Activated naive CD8-positive, alpha-beta T cell treated with anti-CD3 and anti-CD28 coated beads, Interleukin-2, amount 50 U/mL, for 16 hours (primary cell): ENCODE measurements at places on chromosomes 13 and 19.

GRCh38 chr19:39433480-39434079, 2.2 kb downstream of the RPS16 start:
- DNase-seq = no peak

DNA sequence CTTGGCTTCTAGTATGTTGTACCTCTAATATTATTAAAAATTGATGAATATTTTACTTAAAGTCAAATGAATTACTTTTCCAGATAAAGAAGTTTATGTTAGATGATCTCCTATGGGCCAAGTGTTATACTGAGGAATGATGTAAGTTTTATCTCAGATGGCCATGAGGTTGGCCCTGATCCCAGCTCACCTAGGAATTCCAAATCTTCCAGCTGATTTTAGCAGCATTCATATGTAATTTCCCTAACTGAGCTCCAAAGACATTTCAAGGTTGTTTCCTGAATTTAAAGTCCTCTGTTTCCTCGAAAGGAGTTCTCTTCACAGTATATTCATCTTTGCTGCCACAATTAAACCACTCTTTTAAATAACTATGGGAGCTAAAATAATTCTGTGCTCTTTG, 1670.4 kb upstream of the SPRY2 start:
- DNase-seq = no peak

GRCh38 chr19:45352471-45352870, 11.9 kb downstream of the KLC3 start:
- DNase-seq = no peak

- DNase-seq = no peak
Measured at GRCh38 chr13:98919566-98919965, 58.3 kb downstream of the DOCK9 start.

GRCh38 chr13:101869553-101869952, 417.1 kb downstream of the ITGBL1 start:
- no peak for DNase-seq

DNA sequence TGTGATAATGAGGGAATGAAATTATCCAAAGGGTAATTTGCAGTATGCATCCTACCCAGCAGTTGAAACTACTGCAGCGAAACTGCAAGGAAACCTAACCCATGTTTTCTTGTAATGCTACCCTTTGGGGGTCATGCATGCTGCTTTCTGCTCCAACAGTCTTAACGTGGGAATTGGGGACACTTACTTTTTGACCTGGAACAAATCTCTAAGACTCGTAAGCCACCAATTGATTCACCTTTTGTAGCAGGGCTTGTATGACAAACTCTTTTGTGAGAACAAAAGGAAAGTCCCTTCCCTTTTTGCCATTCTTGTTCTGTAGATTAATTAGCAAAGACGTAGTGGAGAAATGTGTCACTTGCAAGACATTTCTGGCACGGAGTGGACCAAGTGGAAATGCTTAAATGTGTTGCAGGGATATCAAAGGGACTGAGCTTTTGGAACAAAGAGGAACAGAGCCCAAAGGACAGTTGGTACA, 27.4 kb downstream of the LRCH1 start:
- no peak for DNase-seq

DNA sequence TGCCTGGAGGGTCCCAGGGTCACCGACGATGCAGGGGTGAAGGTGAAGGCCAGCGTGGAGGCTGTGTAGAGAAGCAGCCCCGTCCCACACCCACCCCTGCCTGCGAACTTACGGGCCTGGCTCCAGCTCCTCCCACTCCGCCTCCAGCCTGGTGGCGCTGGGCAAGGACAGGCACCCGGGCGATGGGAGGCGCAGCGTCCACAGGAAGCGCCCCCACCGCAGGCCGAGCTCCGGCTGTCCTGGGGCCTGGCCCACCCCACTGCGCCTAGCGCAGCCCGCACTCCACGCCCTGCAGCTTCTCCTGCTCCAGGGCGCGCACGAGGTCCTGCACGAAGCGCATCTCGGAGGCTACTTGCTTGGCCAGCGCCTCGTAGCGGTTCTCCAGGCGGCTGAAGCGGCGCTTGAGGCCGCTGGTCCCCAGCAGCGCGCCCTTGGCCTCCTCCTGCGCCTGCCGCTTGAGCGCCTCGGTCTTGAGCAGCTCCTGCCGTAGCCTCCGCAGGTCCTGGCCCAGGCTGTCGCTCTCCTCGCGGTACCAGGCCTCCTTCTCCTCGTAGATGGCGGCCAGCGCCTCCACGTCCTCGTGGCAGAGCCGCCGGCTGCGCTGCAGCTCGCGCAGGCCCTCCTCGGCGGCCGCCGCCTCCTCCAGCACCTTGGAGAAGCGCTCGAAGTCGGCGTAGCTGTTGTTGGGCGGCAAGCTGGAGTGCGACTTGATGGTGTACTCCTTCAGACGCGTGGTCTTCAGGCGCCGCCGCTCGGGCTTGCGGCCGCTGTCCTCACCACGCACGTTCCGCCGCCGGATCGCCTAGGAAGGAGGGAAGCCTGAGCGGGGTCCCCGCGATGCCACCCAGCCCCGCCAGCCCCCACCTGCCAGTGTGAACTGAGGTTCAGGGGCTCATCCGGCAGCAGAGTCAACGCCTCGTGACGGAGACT, 11.8 kb downstream of the DAPK3 start:
- DNase-seq = no peak

DNA sequence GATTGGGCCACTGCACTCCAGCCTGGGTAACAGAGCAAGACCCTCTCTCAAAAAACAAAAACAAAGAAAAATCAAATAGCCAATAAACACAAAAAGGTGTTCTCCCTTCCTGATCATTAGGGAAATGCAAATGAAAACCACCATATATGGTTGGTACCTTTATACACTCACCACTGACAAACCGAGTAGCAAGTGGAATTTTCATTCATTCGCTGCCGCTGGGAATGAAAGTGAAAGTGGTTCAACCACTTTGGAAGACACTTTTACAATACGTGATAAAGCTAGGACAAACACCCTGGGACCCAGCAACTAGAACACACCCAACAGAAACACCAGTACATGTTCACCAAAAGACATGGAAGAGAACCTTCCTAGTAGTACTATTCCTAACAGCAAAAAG, 21.0 kb downstream of the GRIK5 start:
- DNase-seq = no peak

GRCh38 chr13:98033277-98034247, 80.1 kb downstream of the IPO5 start:
- no peak for DNase-seq

GRCh38 chr19:344625-345319, at the start of gene MIER2:
Gene MIER2, minus strand, starts transcription at chr19:344796. Its CDS starts 14 bp downstream, at chr19:344782.
- DNase-seq = peak; percentile 71

DNA sequence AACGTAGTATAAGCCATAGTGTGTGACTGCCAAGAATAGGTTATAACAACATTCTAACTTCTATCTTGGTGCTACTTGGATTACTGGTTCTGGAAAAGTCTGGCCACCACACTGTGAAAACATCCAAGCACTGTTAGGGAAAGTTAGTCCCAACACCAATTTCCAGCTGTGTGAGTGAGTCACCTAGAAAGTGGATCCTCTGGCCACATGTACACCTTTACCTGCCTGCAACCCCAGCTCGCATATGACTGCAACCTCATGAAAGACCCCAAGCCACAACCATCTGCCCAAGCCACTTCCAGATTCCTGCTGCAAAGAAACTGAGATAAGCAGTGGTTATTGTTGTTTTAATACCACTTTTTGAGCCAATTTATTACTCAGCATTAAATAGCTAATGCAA, 404.5 kb downstream of the KCTD12 start:
- no peak for DNase-seq

- DNase-seq = no peak
Measured at GRCh38 chr13:84744203-84744602, 861.9 kb upstream of the SLITRK1 start.

- DNase-seq = peak; percentile 67
Measured at GRCh38 chr19:45079063-45079910, at the start of gene GEMIN7. Gene GEMIN7, plus strand, starts transcription at chr19:45079260. Its CDS starts 10,855 bp downstream, at chr19:45090115.

GRCh38 chr19:34838248-34838647, 65.2 kb upstream of the ZNF599 start:
- DNase-seq = no peak

DNA sequence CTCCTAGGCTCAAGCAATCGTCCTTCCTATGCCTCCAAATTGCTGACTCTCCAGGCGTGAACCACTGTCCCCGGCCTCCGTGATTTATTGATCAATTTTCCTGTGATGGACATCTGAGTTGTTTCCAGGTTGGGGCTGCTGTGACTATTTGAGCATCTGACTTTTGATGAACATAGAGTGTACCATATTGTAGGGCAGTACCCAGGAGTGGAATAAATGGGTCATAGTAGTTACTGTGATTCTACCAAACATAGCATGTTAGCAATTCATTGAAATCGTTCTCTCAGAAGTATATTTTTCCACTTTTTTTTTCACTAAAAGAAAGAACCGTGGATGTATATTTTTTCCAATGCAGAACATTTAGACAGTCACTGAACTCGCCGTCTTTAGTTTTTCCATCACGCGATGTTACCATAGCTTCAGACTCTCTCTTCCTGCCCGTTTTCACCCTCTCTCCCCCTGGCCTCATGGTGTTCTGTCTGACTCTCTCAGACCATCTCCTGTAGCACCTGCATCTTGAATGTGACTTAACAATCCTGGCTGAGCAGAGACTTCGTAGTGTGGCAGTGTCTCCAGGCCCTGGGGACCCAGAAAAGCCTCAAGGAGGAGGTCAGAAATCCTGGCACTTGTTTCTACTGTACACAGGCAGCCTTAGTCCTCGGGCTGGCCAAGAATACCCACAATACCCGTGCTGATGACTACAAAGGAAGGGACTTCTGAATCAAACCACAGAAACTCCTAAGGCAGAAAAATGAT, 3.2 kb upstream of the RASGRP4 start:
- DNase-seq = no peak

DNA sequence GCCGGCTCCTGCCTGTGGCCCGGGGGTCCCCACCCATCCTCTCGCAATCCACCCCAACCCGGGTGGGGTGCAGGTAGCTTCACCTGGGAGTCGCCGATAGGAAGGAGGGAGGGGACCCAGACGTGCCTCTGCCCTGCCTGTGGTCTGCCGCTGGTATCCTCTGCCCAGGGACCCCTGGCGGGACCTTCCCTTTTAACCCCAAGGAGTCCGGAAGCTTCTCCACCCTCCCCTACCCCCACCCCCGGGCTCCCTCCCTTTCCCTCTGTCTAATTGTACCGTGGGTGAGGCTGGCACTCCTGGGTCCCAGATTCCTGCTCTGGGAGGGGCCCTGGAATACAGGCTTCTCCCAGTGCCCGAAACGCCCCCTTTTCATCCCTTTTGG, at the start of gene KLK10:
Gene KLK10 (minus strand): TSS at position 166 of the 382 bp plus-strand sequence. CDS start 579 bp downstream, outside the sequence.
- no peak for DNase-seq

GRCh38 chr19:46950526-46951170, 69.0 kb upstream of the NPAS1 start:
- no peak for DNase-seq

GRCh38 chr13:24925318-24926231, 161.6 kb downstream of the RNF17 start:
- no peak for DNase-seq

DNA sequence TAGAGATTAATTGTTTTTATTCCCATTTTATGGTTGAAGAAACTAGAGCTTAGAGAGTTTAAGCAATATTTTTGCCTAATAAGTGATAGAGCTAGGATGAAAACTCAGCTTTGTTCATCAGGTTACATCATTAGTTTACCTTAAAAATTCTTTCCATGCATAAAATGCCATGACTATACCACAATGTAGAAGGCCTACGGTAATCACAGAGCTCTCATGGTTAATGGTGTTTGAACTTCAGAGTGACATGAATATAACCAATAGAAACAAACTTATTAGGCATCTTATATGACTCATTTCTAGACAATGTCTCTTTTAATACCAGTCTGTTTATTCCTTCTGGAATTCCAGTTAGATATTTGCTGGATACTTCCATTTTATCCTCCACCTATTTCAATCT, 78.5 kb downstream of the FGF9 start:
- DNase-seq = no peak

GRCh38 chr13:103101500-103101899, 35.3 kb upstream of the SLC10A2 start:
- DNase-seq = no peak

- peak; percentile 30 for DNase-seq
Measured at GRCh38 chr13:21670006-21670882, 629 bp upstream of the FGF9 start.

DNA sequence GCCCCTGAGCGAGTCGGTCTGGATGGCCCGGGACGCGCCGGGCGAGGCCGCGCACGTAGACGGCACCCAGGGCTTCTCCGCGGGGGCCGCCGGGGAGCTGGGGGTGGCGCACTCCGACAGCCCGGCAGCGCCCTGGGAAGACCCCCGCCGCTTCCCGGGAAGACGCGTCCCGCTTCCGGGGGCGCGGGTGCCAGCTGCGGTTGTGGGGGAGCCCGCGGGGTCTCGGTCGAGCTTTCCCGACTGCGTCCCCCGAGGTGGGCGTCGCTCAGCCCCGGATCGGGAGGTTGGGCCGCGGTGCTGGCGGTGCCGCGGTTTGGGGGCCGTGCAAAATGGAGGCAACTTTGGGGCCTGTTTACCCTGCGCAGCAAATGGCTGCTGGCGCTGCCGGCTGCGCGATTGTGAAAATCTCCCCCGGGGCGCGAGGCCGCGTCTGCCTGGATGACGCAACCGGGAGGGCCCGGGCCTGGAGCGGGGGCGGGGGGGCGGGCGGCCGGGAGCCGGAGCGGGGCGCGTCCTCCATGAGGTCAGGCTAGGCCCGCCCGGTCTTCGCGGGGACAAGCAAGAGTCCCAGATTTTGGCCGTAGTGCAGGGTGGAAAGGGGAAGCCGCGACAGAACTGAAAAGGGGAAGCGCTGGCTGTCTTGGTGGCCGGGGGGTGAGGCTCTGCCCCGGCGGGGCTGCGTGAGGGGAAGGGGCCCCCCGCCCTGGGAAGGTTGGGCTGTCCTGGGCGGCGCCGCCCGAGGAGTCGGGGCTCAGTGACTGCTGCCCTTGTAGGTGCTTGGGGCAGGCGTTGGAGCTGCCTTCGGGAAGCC, 11.3 kb downstream of the PEAK3 start:
- DNase-seq = peak; percentile 38

GRCh38 chr13:26480246-26480855, 77.1 kb upstream of the WASF3 start:
- DNase-seq = no peak

DNA sequence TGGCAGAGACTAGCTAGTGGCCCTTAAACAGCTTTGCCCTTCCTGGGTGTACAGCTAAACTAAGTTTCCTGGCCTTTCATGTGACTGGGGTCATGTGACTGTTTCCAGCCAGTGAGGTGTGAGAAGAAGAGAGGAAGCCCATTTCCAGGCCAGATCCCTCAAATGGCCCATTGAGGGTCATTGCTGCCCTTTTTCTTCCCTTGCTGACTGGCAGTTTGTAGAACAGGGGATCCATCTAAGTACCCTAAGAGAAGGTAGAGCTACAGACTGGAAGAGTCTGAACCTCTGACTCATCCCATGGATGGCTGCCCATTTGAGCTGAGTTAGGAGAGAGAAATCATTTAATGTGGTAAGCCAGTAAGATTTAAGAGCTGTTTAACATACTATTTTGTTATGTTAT, 2.8 kb downstream of the SWSAP1 start:
- DNase-seq = no peak

GRCh38 chr19:13574933-13575332, 68.7 kb upstream of the CACNA1A start:
- DNase-seq = no peak

- DNase-seq = peak; percentile 54
Measured at GRCh38 chr13:114148521-114148855, 16.1 kb upstream of the RASA3 start.
